AG08395 (cell line): ENCODE measurements at places on chromosomes 1 and 21.

GRCh38 chr1:160064164-160064563 lies 5.8 kb downstream of the KCNJ10 start:
- no peak for DNase-seq

DNA sequence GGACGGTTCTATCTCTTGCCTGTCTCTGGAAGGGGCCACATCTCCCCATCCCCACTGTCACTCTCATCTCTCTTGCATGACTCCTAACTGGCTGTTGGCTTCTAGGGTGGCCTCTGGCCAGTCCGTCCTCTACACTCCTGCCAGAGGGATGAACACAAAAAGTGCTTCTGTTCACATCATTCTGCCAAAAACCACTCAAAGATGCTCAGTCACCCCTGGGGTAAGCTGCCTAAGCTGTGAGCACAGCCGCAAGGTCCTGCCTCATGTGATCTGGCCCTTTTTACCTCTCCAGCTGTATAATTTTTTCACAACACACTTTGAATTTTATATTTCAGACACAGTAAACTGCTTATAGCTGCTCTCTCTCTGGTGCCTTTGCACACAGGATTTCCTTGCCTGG lies 97.6 kb upstream of the CD34 start:
- no peak for DNase-seq

DNA sequence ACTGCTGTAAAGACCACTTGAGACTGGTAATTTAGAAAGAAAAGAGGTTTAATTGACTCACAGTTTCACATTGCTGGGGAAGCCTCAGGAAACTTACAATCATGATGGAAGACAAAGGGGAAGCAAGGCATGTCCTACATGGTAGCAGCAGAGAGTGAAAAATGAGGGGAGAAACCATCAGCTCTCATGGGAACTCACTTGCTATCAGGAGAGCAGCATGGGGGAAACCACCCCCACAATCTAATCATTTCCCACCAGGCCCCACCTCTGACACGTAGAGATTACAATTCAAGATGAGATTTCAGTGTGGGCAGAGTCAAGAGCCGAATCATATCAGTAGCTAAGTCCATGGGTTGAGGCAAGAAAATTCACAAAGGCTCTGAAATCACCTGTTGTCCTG lies 23.8 kb upstream of the LYPD8 start:
- DNase-seq, result no peak

DNA sequence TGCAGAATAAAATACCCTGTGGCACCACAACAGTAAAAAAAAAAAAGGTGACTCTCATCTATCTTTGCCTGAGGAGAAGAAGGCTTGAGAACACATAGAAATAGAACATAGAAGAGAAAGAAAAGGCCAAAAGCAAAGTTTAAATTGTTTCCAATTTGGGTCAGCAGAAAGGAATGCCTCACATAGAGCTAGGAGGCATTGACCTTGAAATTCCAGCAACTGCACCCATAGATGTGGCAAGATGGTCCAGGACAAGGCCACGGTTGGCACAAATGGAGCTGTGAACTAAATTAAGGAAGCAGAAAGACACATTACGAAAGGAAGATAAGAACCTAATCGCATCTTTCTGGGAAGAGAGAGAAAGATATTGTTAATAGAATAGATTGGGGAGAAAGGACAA lies 588.3 kb downstream of the LMO4 start:
- peak; percentile 26 for DNase-seq

DNA sequence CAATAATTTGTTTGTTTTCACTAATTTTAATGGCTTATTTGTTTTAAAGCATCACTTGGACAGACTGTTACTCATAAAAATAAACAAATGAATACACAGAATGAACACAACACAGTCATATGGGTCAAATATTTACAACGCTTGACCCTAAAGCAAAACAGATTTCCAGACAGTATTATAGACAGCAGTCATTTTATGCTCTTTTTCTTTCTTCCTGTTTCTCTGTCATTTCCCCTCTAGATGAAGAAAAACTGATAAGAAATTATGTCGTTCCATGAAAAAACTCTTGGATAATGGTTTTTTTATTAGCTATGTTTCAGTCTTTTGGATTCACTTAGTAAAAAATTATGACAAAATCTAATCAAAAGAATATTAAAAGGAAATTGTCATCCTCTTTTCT lies 297.3 kb upstream of the NEGR1 start:
- no peak for DNase-seq

DNA sequence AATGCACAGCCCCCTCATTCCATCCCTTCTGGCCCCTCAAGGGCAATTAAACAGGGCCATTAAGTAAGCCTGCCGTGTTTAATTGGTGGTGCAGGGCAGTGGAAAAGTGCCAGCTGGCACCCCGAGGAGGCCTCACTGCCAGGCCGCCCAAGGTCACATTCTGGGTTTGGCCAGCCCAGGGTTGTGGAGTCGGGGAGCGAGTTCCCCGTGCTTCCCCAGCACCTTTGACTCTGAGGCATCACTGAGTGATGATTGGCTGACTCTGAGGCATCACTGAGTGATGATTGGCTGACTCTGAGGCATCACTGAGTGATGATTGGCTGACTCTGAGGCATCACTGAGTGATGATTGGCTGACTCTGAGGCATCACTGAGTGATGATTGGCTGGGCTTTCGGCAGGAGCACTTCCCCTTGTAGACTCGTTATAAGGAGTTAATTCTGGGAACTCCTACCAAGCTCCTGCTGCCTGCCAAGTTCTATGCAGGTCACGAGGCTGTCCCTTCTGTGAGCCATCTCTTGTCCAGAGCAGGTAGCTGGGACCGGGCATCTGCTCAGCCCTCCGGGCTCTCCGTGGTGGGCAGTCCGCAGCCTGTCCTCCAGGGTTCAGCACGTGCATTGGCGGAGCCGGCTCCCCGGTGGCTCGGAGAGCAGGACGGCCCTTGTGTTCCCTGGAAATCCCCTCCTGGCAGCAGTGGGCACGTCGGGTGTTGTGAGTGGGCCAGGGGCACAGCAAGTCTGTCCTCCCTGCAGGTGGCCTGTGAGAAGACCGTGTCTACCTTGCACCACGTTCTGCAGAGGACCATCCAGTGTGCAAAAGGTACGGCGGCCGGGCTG lies 20.9 kb downstream of the CSTB start:
- no peak for DNase-seq

- no peak for DNase-seq
These were observed 11.4 kb downstream of the AGMAT start for GRCh38 chr1:15573477-15573876.

DNA sequence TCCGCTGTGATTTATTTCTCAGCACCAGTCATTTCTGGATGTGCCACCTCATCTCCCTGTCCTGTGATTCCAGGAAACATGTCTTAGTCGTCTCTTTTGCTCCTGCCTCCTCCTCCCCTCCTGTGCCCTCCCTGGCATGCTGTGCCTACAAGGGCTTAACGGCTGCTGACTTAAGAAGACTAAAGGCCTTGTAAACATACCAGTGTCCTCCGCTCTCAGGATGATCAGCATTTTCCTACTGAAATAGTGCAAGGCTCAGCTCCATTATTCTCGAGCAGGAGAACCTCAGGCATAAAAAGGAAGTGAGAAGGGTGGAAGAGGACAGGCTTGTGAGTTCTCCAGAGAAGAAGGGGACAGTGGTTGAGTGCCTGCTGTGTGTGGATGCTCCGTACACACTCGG lies 61.6 kb upstream of the RUNX3 start:
- no peak for DNase-seq

GRCh38 chr1:9311029-9311428 lies 18.3 kb downstream of the SPSB1 start:
- no peak for DNase-seq

DNA sequence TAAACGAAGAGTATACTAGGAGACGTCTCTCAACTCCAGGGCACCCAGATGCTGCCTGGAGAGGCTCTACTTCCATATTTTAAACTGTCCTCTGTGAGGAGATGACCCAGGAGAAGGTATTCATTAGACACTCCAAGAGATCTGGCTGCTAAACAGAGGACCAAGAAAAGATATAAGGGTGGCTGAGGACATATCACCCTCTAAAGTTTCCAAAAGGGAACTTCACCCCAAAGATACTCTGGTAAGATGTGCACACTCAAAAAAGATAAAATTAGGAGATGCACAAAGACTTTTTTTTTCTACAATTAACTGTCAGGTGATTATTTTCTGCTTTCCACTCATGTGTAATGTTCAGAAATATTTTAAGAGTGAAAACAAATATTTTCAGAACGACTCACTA lies 1.4 kb downstream of the ZNF670 start:
- peak; percentile 31 for DNase-seq

DNA sequence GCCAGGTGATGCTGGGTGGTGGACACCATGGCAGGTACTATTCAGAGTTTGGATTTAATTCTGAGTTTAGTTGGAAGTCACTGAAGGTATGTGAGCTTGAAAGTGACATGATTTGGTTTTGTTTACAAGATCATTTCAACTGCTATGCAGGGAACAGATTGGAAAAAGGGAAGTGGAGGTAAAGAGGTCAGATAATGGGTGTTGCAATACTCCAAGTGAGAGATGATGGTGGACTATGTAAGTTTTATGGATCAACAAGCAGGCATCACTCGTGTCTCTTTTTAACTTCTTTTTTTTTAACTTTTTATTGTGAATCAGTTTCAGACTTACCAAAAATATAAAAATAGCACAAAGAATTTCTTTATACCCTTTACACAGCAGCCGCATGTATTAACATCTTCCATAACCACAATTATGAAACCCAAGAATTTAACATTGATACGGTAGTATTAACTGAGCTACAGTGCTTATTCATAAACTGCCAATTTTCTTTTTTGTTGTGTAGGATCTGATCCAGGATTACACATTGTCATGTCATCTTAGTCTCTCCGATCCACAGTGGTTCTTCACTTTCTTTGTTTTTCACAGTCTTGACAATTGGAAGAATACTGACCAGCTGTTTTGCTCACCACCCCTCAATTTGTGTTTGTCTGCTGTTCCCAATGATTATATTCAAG lies 24.9 kb upstream of the NHLH2 start:
- no peak for DNase-seq

DNA sequence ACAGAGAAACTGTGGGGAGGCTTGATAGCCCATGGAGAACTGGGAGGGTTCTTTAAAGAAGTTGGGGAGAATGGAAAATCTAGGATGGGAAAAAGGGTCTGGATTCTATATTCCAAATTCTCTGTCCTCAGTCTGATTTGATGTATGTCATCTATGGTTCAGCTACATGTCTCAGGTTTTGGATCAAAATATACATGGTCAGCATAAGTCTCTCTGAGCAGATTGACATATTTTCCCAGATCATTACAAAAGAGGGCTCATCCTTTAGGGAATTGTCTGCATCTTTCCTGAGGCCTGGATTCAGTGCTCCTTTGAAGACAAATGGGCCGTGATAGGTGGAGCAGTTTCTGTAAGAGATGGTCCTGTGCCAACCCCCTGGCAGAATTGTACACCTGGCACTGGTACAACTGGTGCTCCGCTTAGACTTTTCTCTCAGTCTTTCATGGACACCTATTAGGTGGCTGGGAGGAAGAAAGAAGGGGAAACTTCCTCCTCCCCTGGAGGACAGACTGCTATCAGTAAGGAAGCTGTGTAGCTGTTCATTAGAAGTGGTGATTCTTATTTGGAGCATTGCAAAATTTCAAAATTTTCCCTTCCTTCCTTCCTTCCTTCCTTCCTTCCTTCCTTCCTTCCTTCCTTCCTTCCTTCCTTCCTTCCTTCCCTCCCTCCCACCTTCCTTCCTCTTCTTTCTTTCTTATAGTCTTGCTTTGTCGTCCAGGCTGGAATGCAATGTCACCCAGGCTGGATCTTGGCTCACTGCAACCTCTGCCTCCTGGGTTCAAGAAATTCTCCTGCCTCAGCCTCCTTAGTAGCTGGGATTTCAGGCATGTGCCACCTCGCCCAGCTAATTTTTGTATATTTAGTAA lies 26.1 kb upstream of the RGL1 start:
- DNase-seq, result no peak

- DNase-seq, result no peak
These were observed 58.5 kb upstream of the LRIG2 start for GRCh38 chr1:113014508-113014907.

GRCh38 chr1:65820983-65821382 lies 28.3 kb downstream of the PDE4B start:
- DNase-seq, result peak; percentile 94

GRCh38 chr1:25430967-25431881 lies 527 bp downstream of the MACO1 start:
- peak; percentile 11 for DNase-seq

GRCh38 chr1:17014671-17015567 lies 3.2 kb upstream of the ATP13A2 start:
- no peak for DNase-seq

GRCh38 chr1:185574139-185574875 lies 159.9 kb upstream of the HMCN1 start:
- DNase-seq, result no peak

DNA sequence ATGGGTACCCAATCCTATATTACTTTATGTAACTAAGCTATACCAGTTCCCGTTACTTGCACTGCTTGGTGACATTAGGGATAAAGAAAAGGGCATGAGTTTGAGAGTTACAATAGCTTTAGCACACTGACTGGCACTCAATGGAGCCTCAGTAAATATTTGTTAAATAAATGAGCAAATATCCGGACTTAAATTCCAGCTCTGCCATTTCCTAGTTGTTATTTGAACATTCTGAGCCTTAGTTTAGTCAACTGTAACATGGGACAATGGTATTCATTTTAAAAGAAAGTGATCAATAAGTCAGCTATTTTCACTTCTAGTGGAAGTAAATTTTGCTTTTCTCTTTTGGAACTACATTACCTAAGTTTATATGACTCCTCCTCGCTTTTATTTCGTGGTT lies 198.7 kb downstream of the ZC3H11B start:
- no peak for DNase-seq

- DNase-seq, result no peak
These were observed 21.8 kb upstream of the GORAB start for GRCh38 chr1:170510163-170510562.

GRCh38 chr1:107499139-107499744 lies 358.4 kb downstream of the NTNG1 start:
- DNase-seq, result no peak

GRCh38 chr1:24003331-24003972 lies 23.3 kb upstream of the SRSF10 start:
- peak; percentile 67 for DNase-seq

DNA sequence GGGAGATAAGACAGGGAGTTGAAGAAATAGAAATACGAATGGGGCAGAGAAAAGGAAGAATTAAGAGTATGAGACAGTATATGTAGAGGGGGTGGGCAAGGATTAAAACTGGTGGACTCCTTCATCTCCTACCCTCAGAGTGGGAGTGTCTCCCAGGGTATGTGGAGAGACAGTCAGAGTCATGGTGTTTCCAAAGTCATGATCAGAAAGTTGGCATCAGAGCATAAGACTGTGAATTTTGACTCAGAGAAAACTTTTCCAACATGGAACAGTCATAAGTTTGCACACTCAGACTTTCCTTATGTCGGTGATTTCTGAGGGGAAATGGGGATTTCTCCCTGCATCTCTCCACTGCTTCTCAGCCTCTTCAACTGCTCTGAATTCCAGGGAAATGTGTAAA lies 2.4 kb downstream of the CD84 start:
- no peak for DNase-seq

DNA sequence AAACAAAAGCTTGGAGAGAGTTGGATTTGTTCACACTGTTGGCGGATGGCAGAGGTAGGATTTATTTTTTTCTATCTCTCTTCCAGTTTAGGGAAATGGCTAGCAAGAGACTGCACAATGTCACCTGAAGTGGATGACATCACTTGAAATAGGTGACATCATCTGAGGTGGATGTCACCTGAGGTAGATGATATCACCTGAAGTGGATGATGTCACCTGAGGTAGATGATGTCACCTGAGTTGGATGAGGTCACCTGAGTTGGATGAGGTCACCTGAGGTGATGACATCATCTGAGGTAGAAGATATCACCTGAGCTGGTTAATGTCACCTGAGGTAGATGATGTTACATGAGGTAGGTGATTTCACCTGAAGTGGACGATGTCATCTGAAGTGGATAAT lies 413.4 kb downstream of the DSCAM start:
- DNase-seq, result no peak
